ENCODE measurements at places on chromosomes 6 and 20.
A peak's percentile ranks its signal among the peaks of the same experiment; 100 is the strongest.

DNA sequence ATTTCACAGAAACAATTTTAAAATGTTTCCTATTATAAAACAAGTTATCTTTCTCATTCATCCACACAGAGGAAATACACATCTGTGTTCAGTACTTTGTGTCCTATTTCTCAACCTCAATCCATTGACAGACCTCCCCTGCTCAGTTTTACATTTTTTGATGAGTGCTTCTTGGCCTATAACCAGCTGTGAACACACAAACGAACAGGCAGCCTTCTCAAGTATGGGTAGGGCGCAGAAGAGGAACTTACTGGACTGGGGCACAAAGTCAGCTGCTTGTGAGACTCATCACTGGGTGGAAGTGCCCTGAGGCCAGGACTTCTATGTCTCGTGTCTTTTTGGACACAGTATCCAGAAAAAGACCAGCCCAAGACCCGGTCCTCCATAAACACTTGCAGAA, 2.8 kb downstream of the RPS6KA2 start:
- no peak for DNase-seq

GRCh38 chr6:43779852-43780236, 9.8 kb downstream of the VEGFA start:
- DNase-seq = no peak

DNA sequence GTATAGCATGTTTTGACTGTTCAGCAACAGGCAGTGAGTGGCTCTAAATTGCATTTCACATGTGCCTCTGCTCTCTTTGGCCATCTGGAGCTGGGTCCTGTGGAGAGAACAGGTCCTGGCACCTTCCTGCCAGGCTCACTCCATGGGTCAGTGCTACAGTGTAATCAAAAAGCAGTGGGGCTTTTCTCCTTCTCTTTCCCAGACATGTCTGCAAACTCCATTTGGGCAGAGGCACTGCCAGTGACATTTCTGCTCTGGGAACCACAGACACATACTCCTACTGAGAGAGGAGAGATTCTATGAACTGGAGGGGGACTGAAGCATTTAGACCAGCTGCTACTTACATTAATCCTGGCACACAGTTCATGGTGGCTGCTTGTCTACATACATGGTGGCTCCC, 68.3 kb upstream of the TRAF3IP2 start:
- no peak for DNase-seq

GRCh38 chr20:37378785-37379598, 33.1 kb downstream of the SRC start:
- DNase-seq = no peak

GRCh38 chr6:136244061-136244616, 6.0 kb downstream of the MTFR2 start:
- no peak for DNase-seq

- no peak for DNase-seq
Observed at GRCh38 chr20:37920270-37920669, 17.3 kb downstream of the VSTM2L start.

GRCh38 chr20:32231245-32231644, 23.6 kb downstream of the POFUT1 start:
- no peak for DNase-seq

DNA sequence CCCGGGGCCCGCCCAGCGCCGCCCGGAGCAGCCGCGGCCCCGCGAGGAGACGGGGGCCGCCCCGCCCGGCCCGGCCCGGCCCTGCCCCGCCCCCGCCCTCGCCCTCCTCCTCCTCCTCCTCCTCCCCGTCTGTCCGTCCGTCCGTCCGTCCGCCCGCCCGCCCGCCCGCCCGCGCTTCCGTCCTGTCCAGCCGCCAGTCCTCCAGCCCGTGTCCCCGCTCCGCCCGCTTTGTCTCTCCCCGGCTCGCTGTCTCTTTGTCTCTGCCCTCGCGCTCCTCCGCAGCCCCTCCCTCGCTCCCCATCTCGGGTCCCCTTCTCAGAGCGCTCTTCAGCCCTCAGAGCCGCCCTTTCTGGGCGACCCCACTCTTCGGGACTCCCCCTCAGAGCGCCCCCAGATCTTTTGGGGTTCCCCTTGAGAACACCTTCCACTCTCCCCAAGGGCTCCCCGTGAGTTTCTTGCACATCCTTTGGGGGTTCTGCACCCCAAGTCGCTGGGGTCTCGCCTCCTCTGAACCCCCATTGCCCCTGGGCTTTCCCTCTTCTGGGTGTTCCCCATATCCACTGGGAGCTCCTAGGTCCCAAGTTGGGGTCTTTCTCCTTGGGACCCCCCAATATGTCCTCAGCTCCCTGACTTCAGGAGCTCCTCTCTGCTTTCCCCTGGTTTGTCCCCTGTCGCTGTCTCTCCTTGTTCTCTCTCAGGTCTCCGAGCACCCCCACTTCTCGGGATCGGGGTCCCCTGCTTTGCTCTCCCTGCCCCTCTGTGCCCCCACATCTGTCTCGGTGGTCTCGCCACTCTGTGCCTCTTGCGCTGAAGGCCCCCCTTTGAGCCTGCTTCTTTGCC, 79.5 kb upstream of the MYL9 start:
- DNase-seq = no peak

GRCh38 chr6:153435787-153436186, 304.7 kb upstream of the RGS17 start:
- DNase-seq = no peak

DNA sequence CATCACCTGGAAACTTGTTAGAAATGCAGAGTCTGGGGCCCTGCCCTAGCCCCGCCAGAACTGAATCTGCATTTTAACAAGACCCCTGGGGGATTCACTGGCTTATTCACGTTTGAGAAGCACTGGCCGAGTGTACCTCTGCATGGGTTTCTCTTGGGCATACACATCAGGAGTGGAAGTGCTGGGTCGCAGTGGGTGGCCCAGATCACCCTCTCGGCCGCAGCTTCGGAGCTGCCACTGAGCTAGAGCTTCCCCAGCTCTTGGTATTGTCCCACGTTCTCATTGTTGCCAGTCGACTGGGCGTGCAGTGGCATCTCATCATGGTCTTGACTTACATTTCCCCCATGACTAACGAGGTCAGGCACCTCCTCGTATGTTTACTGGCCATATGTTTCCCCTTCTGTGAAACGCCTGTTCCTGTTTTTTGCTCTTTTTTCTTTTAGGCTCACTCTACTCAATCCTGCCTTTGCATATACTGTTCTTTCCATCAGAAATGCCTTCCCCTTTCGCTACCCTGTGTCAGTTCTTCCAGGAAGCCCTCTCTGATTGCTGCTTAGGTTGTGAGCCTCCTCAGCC, 3.0 kb upstream of the DLGAP4 start:
- no peak for DNase-seq

DNA sequence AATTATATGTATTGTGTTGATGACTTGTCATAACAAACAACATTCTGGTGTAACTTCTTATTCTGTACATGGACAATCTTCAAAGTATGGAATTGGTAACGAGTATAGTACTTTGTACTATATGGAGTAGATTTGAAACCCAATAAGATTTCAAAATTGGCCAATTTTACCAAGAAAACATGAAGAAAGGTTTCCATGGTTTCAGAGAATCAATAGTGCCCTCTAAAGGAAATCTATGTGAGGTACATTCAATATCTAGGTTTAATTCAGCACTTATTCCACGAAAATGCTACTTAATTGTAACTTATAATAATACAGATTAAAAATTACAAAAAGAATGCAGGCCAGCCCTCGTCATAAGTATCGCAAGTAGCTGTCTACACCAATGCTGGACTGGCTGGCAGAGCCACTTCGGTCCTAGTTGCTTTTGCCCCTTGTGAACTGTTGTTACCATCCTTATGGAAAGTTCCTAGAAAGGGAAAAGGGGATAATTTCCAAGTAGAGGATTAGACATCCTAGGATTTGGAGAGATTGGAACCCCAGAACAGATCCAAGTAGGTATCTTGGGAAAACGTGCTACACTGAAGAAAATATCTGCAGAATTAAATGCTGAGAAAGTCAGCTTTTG, 70.9 kb downstream of the LCA5 start:
- DNase-seq = peak; percentile 15

DNA sequence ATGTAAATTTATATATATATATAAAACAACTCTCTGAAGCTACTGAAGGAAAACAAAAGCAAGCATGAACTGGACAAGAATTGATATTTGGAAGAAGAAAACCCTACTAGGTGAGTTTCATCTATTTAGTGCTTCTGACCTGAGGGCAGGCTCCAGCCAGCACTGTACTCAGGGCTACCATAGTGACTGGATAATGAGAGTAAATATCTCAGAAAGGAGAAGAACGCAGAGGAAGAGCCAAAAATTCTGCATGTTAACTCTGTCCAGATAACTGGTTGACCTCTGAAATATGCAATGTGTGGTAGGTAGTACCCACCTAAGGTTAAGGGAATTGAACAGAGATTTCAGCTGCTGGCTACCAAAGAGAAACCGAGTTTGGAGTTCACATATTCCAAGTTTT, 41.4 kb upstream of the CCN2 start:
- no peak for DNase-seq

DNA sequence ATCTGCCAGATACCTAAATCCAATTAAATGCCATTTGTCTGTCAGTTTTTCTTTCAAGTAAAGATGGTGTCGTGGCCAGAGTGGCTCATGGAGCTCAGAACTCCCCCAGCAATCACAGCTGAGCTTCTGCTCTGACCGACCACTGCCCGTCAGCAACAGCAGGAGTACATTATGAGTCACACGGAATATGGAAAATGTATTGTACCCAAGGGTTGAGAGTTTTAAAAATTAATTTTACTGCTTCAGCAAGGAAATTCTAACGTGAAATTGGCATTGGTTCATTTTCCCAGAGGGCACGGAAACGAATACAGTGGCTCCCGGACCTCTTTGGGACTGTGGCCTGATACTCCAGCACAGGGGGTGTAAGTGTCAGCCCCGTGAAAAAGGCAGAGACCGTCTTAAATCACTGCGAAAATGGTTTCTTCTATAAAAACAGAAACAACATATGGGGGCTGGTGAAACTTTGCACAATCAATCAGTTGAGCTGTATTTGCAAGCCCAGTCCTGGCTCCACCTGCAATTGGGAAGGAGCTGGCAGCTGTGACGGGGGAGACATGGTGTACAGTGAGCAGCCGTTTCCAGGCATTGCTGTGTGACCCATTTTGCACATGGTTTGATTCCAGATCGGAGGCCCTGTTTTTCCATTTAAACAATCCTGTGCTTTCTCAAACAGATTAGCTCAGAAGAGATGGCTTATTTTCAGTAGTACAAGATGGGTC, 12.8 kb downstream of the NPEPL1 start:
- DNase-seq = no peak

GRCh38 chr6:15517600-15517999, 145.2 kb downstream of the DTNBP1 start:
- no peak for DNase-seq

- DNase-seq = no peak
Observed at GRCh38 chr6:12818324-12818723, 101.8 kb downstream of the PHACTR1 start.

- peak; percentile 56 for DNase-seq
Observed at GRCh38 chr6:52399511-52400312, 20.4 kb upstream of the EFHC1 start.

GRCh38 chr20:19758501-19759331, 658 bp downstream of the RIN2 start:
- DNase-seq = no peak

GRCh38 chr6:139891471-139891870, 517.0 kb upstream of the CITED2 start:
- DNase-seq = peak; percentile 44

- DNase-seq = no peak
Observed at GRCh38 chr6:8041913-8042583, 22.1 kb downstream of the BLOC1S5 start.

- no peak for DNase-seq
Observed at GRCh38 chr6:137729866-137730629, 137.0 kb upstream of the TNFAIP3 start.

- DNase-seq = no peak
Observed at GRCh38 chr20:59512651-59513050, 91.7 kb upstream of the PHACTR3 start.

DNA sequence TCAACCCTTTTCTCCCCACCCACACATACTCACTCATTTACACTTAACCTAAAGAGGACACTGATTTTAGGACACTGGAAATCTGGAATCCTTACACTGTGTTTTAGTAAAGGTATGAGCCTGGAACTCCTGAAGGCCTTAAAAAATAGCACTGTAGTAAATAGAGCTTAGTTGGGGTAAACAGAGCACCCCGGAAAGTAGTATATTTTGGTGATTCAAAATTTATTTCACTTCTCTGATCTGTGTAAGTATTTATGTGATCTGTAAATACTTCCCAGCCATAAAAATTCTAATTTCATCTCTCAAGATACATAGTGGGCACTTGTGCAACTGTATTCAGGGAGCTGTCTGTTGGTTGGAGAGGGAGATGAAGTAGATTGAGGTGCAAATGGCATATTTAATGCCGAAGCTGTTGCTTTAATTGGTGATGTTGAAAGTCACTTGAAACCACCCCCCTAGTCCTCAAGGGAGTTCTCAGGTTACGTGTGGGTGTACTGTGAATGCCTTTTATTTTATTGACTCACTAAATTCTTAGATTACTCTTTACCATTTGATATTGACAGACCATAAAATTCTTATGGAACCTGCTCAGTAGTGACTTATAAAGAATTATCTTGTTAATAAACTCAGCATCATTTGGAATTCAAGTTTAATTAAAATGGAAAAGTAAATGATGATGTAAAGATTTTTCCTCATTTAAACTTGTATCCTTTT, 154.9 kb downstream of the SOX4 start:
- no peak for DNase-seq

GRCh38 chr6:119174879-119175817, 96.7 kb upstream of the FAM184A start:
- DNase-seq = peak; percentile 33

- peak; percentile 46 for DNase-seq
Observed at GRCh38 chr6:33248643-33248931, 23.1 kb downstream of the VPS52 start.

GRCh38 chr20:63934271-63935068, 21.7 kb downstream of the UCKL1 start:
- no peak for DNase-seq

GRCh38 chr6:15546591-15546990, 116.2 kb downstream of the DTNBP1 start:
- no peak for DNase-seq

- no peak for DNase-seq
Observed at GRCh38 chr6:105097288-105097687, 82.5 kb downstream of the POPDC3 start.

DNA sequence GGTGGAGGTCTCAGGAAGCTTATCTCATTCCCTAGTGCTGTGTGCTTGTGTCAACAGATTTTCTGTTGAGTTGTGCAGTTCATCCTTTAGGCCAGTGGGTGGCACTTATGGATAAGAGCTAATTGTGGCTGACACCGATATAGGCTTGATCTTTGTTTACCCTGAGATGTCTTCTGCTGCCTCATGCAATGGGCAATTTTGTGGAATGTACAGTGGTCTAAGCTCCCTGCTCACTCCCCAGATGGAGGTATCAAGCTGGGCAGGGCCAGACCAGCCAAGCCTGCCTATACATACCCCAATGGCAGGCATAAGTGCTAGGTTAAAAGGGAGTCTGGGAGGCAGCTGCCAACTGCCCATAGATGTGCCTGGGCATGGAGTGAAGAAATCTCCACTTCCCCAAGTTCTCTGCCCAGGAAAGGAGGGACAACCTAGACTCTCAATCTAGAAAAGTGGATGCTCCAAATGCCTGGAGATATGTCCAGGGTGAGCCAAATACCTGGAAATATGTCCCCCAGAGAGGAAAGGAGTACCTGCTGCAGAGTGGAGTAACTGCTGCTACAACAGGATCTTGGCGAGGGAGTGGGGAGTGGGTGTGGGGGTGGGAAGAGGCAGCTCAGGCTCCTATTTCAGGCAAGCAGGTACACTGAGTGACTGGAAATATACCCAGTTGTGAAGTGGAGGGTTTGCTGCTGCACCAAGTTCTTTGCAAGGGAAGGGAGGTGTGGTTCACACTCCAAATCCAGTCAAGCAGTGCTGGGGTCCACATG, 53.2 kb upstream of the ARG1 start:
- peak; percentile 19 for DNase-seq

- DNase-seq = no peak
Observed at GRCh38 chr6:167129562-167129961, 6.7 kb downstream of the CCR6 start.
